ENCODE measurements at places on chromosomes 5 and 9.

DNA sequence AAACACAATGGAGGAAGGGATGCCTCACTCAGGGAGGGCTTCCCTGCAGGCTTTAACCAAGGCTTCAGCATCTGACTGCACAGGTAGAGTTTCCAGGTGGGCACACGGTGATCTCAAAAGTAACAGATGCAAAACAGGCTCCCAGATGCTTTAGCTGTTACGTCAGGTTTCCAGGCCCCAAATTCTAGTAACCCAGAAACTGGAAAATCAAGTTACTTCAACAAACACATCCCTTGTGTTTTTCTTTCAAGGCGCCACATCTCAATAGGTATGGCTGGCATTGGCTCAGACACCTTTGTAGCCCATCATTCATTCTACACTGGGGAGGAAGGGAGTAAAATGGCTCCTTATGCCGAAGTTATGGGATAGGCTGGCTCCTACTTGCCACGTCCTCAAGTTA, 27.4 kb downstream of the NRG2 start:
- no peak for DNase-seq

DNA sequence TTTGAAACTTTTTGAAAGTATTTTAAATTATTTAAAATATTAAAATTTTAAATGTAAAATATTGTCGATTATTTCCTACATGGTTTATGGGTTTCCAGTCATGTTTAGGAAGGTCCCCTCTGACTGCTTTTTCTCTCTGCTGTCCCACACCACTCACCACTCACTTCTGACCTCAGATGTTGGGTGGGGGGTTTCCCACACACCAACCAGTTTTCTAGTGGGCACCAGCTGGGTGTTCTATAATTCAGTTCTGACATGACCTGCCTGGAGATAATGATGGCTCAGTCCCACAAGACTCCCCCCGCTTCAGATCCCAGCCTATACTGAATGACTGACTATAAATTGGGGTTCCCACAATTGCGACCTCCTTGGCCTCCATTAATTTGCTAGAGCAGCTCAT, 310.4 kb downstream of the GADD45G start:
- DNase-seq: peak; percentile 23

DNA sequence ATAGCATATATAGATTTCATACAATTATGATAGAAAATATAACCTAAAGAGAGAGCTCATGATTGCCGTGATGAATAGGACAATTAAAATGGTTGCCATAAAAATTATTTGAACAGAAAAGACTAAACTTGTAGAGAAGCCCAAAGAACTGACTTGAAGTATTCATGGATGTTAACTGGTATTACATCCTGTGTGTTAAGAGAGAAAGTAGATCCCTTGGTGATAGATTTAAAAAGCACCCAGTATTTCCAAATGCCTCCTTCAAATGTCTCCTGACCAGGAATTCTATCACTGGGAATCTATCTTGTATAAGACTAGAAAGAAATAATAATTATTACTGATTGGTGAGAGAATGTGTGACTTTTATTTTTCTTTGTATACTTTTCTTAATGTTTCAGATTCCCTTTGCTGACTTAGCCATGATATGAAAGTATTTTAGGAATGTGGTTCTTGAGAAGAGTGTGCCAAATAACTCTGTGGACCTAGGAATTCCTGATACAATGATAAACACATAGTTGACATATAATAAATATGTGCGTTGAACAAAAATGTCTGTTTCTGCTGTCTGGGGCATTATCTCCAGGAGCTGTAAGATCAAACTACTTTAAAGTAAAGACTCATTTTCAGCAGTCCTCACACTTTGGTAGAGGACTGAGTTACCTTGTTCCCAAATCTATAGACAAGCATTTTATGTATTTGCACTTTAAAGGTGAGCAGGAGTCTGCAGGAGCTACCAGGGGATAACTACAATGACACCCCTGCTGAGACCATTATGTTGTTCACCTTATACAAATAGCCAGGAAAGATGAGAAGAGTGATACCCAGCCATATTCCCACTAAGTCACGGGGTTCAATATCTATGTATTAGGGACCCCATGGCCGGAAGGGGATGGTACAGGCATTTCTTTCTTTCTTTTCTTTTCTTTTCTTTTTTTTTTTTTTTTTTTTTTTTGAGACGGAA, 211.1 kb upstream of the TLE4 start:
- DNase-seq: no peak

DNA sequence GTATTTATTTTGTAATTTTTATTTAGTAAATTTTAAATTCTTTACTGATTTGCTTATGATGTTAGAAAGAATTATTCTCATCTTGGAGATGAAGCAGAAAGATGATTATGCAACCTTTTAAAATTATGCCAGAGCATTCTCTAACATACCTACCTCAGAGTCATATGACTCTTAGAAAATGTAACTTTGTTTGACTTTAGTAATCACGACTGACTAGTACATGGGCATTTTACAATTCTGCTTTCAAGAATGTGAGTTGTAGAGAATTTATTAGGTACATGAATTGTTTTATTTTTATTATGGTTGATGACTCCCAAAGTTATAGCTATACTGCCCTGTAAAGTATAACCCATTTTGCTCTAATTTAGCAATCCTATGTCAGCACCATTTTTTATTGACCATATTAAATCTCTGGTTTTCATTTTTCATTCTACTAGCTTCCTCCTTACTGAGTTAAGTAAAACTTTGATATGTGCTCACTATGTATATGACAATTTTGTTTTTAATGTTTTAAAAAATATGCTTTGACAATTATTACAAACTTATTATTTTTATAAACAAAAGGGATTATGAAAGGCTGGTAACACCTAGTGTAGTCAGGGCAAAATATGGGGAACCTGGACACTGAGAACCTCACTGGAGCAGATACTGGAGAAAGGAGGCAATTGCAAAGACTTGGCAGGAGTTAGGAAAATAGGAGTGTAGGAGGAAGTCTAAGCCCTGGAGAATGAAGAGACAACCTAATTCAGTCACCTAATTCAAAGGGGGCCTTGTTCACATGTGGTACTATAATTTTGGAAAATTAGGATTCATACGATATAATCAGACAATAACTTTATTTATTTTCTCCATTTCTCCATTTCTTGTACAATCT, 249.7 kb upstream of the DAB2 start:
- no peak for DNase-seq

DNA sequence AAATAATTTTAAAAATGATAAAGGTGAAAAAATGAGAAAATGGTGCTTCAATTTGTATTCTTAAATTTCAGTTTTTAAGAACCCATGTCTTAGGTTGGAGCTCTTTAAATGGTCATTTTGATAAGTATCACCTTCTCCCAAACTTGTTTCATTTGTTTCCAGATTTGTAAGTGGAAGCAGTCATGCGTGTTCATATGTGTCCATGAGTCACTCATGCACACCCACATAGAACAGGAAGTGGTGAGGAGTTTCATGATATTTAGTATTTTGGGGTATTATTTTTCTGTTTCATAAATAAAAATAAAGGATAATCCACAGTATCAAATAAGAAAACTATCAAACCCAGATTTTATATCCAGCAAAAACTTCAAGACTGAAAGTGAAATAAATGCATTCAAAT, 570.4 kb upstream of the ST8SIA4 start:
- DNase-seq: no peak

DNA sequence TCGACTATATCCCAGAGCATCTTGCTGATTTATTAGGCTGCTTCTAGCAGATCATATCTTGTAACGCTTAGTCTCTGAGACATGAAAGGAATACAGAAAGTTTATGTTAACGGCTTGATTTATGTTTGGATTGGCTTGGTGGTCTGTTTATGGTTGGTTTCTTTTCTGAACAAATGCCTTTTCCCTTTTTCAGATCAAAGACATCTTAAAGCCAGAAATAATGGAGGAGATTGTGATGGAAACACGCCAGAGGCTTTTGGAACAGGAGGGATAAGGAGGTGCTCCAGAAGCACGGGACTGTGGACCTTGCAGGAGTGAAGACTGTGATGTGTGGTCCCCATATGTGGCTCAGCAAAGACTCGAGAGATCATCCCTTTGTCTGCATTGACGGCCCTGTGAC, 9.9 kb downstream of the EXOSC2 start:
- no peak for DNase-seq

GRCh38 chr5:151597749-151598148, 6.6 kb upstream of the FAT2 start:
- DNase-seq: no peak

DNA sequence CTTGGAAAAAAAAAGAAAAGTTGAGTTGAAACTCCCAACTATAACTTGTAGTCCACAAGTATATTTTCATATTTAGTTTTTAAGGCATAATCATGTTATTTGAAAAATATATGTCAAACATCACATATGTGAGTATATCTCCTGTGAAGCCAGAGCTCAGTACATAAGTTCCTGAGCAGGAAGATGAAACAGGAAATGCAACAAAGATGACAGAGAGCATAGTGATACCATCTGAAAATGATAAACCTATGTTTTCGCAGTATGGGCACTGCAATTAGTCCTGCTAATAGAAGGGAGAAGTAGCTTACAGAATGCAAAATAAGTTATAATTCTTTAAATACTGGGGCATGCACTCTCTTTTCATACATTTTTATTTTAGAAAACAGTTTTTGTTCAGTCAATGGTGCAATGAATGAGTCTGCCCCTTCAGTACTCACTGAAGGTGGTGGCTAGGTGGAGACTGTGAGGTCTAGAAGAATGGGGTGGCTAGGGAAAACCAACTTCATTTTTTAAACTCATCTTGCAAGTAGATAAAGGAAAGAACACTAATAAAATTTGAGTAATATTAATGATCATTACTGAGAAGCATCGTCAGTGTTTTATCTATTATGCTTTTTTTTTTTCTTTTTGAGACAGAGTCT, 54.1 kb upstream of the FYB1 start:
- no peak for DNase-seq

- no peak for DNase-seq
Observed at GRCh38 chr9:108850293-108850897, 5.4 kb downstream of the ACTL7B start.

GRCh38 chr5:420632-421286, 22.2 kb upstream of the EXOC3 start:
- DNase-seq: no peak

DNA sequence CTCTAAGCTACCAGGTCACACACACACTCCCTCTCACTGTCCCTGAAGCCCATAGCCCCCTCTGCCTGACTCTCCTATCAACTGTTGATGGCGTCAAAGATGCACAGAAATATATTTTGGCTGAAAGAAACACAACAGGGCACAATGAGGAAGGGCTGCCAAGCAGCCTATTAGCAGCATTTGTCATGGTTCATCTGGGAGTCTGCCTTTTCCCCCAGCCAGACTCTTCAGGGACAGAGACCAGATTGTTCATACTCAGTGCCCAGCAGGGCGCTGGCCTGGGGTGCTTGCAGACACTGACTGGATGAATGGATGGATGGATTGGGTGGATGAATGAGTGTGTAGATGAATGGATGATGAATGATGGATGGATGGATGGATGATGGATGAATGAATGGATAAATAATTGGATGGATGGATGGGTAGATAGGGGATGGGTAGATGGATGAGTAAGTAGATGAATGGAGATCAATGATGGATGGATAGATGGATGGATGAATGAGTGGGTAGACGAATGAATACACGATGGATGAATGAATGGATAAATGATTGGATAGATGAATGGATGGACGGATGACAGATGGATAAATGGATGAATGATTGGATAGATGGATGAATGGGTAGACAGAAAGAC, 90.5 kb downstream of the ADAMTS2 start:
- no peak for DNase-seq

GRCh38 chr5:153490118-153491037, at the start of gene GRIA1:
GRIA1 (plus strand) TSS chr5:153490670.
- DNase-seq: no peak

DNA sequence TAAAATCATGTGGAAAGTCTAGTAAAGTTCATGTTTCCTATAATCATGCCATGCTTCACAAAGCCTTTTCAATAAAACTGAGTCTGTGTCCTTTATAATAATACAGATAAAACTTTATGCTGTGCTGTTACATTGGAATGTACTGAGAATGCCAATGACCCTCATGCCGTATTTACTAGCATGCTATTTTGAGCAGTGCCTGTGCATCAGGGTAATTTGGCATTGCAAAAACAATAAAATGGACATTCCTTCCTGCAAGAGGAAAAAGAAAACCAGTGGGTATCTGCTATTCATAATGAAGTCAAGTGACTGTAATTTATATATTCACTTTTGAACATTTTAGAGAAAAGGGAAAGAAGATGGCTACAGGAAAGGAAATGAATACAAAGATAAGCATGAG, 159.0 kb downstream of the PBX3 start:
- no peak for DNase-seq

- no peak for DNase-seq
Observed at GRCh38 chr9:76651119-76651705, 113.0 kb upstream of the PCA3 start.

DNA sequence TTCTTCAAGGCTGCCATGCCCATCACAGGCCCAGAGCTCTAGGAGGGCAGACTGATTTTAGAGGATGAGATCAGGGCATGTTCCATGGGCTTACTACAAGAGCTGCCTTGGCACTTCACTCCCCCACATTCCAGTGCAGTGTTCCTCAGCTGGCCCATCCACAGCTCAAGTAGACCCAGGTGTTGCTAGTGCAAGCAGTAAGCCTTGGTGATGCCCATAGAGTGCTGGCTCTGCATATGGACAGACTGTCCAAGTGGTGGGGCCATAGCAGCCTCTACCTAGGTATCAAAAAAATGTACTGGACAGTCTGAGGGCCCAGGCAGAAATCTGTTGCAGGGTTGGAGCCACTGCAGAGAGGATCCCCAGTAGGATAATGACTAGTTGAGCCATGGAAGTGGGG, 366.6 kb downstream of the FGF10 start:
- DNase-seq: no peak

DNA sequence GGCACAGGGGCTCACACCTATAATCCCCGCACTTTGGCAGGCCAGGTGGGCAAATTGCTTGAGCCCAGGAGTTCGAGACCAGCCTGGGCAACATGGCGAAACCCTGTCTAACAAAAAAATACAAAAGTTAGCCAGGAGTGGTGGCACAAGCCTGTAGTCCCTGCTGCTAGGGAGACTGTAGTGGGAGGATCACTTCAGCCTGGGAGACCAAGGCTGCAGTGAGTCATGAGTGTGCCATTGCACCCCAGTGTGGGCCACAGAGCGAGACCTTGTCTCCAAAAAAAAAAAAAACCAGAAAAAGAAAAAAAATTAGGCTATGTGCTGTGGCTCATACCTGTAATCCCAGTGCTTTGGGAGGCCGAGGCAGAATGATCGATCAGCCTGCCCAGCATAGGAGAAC, 58.5 kb upstream of the EIF4EBP3 start:
- DNase-seq: no peak

DNA sequence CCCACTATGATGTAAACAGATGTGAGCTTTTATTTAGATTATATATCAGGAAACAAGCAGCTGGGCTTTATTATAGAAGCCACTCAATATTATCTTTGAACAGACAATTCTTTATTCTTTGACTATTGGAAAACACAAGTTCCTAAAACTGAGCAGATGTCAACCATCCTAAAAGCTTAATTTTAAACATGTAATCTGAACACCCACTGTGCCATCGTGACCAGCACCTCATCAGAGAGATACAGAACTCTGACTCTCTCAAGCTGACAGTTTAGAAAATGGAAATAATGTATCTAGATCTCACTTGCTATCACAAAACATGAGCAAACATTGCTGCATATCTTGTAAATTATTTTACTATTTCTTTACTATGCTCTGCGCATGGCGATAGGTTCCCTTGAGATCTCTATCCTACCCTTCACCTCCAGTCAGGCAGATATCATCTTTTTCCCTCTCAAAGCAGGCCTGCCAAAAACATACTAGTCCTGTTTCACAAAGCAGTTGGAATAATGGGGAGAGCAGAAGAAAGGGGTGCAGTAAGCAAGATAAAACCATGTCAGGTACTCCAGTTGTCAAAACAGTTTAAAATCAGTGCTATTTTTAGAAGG, 151.0 kb downstream of the KIAA0825 start:
- DNase-seq: no peak

- no peak for DNase-seq
Observed at GRCh38 chr5:151758141-151758429, 346 bp downstream of the ATOX1 start.

All from stimulated activated naive B cell treated with anti-CD40 and anti-IgM and Interleukin-4, amounts not matched to agents 10 μg/mL and 1 μg/mL and 100 μg/mL, for 72 hours (primary cell).